ENCODE measurements at places on chromosomes 2 and 18.

DNA sequence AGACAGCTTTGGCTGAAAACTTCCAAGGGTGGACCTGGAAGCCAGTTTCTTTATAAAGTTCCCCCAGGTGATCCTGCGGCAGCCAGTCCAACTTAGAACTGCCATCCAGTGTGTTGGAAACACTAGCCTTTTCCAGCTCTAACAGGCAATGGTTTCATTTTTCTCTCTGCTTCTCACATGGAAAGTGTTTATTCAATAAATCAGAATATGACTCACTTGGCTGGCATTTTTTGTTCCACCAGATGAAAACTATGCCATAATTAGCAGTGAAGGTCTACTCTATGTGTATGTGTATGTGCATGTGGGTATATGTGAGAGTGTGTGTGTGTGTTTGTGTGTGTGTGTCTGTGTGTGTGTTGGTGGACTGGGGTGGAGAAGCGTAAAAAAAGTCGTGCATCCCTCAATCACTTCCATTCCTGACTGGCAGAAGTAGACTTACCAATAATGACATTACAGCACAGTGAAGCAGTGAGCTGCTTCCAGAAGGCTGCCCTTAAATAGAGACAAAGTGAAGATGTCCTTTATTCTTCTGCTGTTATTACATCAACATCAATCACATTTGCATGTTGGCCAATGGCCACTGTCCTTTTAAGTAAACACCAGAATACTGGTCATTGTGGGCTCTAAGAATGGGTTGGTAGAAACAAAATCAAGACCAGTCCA is 90.9 kb upstream of the SETBP1 start:
- no peak for DNase-seq

- DNase-seq = no peak
These were observed 61.3 kb upstream of the NXPH2 start for GRCh38 chr2:138841459-138841858.

DNA sequence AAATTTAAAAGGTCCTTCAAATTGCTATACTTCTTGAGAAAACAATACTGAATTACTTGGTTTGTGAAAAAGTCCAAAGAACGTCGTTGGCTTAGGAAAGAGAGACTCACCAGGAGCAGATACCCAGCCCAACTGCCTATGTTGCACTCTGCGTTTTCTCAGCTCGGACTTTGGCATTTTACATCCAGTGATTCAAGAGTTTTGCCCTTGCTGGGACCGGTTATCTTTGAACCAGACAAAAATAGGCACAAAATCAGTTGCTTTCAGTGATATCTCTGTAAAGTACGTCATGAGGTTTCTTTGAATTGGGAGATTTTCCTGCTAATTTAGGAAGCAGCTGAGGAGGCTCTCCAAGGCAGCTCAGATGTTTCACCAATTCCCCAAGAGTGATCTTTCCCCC is 29.3 kb downstream of the FHOD3 start:
- no peak for DNase-seq

GRCh38 chr2:202033317-202034248 is at the start of gene FZD7:
TSS of gene FZD7 (plus strand) at chr2:202033855. CDS start at chr2:202034648, 793 bp downstream.
- peak; percentile 85 for DNase-seq

GRCh38 chr18:50895350-50896045 is 16.6 kb downstream of the ME2 start:
- no peak for DNase-seq

GRCh38 chr2:201957091-201957490 is 76.6 kb upstream of the FZD7 start:
- DNase-seq = no peak

DNA sequence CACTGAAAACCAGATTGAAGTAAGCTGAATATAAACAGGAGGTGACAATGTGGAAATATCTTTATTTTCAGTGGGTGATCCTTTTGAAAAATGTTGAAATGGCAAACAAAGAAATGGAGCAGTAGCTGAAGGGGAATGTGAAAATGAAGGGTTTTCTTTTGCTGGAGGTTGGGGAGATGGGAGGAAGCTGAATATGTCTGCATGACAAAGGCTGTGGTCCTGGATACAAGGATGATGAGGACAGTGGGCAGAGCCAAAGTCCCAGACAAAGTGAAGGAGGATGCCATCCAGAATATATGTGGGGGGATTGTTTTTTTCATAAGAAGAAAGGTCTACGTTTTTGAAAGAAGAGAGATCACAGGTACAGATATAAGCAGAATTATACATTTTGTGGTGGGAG is 6.7 kb downstream of the ALS2 start:
- no peak for DNase-seq

- DNase-seq = no peak
These were observed 67.4 kb downstream of the MEP1B start for GRCh38 chr18:32257084-32257785.

DNA sequence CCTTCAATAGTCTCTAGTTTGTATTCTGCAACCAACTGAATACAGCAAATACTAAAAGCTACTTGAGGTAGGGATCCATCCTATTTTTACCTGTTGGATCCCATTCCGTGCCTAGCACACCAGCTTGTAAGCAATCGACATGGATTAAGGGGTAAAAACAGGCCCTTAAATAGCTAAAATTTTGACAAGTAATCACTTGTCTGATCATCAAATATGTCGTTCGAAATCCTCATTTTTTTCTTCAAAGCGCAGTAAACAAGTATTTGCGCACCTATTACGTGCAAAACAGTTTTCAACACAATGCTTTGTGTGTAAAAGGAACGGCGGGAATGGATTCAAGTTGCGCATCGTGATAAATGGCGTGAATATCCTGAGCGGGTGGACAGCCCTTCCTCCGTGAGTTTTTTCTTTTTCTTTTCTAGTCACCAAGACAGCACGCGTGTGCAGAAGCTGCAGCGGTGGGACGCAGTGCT is 1.4 kb upstream of the ACVR2A start:
- DNase-seq = no peak

DNA sequence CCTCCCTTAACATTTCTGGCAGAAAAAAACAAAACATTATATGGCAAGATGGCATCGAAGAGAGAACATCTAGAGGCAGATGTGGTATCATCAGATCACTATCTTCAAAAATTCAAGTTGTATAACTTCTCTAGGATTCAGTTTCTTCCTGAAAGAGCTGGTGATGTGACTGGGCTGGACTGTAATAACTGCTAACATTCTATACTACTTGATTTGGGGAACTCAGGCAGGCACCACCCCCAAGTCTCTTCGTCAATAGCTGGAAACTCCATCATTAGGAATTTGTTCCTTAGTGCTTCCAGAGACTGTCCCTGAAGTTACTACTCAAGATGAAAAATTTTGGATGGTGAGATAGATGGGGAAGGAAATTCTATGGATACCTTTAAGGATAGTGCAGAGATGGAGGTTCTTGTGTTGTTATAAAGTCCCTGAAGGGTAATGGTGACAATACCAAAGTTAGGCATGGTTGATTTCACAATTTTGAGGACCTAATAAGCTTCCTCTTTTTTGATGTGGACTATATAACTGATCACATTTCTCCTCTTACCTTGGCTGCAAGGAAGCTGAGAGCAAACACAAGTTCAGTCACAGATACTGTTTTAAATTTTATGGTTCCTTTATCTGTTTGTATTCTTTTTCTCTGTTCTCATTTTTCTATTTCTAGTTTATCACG is 59.1 kb upstream of the PGAP1 start:
- no peak for DNase-seq

GRCh38 chr2:10042301-10043161 is 819 bp upstream of the KLF11 start:
- DNase-seq = peak; percentile 61

DNA sequence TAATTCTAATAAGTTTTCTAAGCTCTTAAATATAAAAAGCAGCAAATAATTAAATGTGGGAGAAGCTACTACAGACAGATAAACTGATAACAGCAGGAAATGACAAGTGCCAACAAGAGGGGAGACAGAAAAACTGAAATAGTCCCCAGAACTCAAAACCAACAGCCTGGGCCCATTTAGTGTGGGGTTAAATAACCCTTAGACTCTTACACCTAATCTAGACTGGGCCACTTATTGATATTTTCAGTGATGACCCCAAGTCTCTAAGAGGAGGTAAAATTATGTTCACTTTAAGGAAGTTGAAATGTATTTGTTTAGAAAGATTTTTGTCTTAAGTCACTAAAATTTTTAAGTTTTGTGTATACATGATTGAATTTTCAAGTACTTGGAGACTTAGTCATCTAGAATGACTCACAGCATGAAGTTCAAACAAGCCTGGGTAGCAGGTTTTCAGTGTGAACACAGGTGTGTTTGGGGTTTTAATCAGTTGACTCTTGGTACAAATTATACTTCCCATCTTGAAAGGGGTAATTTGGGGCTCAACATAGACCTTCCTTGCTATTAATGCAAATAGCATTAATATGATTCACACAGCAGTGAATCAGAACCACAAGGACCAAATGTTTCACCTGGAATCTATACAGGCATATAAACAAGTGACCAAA is 54.9 kb upstream of the MYO3B start:
- DNase-seq = no peak

DNA sequence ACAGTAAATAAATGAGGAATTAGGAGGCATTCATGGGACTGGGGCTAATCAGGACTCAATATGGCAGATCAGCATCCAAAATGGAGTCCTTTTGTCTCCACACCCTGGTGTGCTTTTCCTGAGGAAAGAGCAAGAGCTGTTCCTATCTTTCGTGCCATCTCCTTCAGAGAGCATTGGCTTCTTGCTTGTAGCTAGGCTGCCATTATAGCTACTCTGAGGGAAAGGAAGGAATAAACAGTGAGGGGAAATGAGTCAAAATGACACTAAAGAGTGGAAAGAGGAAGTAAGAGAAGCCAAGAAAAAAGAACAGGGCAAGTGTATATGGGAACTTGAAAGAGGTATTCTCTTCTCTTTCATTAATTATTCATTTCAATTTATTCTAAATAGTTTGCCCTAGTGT is 8.4 kb upstream of the NMI start:
- peak; percentile 7 for DNase-seq

DNA sequence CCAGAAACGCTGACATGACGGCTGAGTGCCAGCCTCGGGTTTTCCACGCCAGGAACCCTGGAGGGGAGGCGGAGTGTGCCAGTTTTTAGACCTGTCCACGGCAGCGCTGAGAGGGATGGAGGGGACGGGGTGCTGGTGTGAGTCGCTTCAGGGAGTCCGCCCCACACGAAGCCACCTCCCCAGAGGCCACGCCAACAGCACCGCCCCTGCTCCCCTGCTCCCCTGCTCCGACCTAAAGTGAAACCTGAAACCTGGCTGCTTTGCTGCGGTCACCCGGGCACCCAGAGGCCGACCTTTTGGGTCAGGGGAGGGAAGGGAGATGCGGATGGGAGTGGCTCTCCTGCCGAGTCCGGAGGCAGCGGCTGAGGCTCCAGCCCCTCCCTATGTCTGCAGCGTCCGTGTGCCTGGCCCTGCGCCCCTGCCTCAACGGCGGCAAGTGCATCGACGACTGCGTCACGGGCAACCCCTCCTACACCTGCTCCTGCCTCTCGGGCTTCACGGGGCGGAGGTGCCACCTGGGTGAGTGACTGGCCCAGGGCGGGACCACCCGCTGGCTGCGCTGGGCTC is 38.1 kb downstream of the SNED1 start:
- peak; percentile 57 for DNase-seq

DNA sequence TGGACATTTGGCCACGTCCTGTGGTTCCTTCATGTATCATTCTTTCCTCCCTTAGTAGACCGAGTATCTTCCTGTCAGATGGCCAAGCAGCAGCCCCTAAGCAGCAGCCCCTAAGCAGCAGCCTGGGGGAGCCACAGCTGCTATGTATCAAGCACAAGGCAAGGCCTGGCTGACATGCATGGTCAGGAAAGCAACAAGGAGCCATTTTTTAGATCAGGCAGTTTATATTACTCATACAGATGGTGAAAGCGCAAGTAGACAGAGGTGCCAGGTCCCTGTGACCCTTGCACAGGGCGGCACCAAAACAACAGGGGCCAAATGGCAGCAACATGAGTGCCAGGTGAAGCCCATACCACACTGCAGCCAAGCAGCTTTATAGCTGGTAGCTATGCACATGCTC is 22.1 kb downstream of the CHCHD5 start:
- no peak for DNase-seq

DNA sequence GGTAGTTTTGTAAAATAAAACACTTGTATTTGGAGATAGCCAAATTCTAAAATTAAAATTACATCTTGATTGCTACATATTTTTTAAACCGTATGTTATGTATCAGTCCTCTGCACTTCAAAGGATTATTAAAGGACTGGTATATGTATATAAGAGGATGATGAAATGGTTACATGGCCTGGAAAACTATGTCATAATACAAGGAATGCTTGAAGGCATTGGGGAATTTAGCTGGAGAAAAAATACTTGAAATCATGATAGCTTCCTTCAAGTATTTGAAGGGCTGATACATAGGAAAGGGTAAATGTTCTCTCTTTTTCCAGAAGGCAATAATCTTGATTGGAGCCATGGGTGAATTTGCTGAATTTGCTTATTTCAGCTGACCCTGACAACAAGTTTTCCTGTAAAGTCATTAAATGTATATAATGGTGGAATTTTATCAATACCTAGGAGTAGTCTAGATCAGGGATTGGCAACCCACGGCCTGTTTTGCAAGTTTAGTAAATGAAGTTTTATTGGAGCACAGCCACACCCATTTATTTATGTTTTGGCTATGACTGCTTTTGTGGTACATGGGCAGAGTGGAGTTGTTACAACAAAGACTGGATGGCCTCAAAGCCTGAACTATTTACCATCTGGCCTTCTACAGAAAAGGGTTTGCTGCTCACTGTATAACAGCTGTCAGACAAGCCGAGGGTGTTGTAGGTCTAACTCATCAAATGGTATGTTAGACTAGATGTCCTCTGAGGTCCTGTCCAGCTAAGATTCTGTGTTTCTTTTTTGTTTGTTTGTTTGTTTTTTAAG is 34.4 kb downstream of the ACYP2 start:
- no peak for DNase-seq

GRCh38 chr18:77044866-77045664 is 87.5 kb downstream of the MBP start:
- no peak for DNase-seq

- DNase-seq = no peak
These were observed 52.5 kb downstream of the ZNF236 start for GRCh38 chr18:76874642-76875389.

GRCh38 chr2:128538396-128538795 is 219.7 kb upstream of the HS6ST1 start:
- DNase-seq = no peak

GRCh38 chr2:11996618-11997017 is 250.2 kb downstream of the LPIN1 start:
- no peak for DNase-seq

DNA sequence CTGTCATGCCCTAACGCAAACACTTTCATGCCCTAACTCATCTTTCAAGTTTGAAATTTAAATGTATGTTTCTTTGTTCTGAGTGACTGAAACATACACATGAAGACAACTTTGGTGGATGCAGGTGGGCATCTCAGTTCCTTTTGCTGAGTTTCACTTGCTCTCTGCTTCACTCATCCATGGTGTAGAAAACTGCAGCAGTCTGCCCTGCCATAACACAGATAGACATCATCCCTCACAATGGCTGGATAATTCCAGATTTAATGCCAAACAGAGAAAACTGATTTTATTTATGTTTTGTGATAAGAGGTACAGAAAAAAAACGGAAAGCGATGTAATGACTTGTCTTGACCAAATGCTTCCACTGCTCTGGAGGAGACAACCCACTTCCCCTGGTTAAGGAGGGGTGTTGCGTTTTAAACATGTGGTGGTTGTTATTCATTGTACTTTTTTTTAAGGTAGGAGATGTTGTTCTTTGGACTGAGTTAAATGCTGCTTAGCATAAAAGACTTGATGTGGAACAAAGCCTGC is 70.4 kb downstream of the RHBDD1 start:
- DNase-seq = no peak

GRCh38 chr2:123746006-123746405 is 279.1 kb upstream of the CNTNAP5 start:
- no peak for DNase-seq

- DNase-seq = no peak
These were observed 236.0 kb upstream of the HDAC4 start for GRCh38 chr2:239636808-239637207.

- DNase-seq = no peak
These were observed 334.7 kb upstream of the CHAC2 start for GRCh38 chr2:53432936-53433335.
